ENCODE measurements at places on chromosomes 7 and 10.

DNA sequence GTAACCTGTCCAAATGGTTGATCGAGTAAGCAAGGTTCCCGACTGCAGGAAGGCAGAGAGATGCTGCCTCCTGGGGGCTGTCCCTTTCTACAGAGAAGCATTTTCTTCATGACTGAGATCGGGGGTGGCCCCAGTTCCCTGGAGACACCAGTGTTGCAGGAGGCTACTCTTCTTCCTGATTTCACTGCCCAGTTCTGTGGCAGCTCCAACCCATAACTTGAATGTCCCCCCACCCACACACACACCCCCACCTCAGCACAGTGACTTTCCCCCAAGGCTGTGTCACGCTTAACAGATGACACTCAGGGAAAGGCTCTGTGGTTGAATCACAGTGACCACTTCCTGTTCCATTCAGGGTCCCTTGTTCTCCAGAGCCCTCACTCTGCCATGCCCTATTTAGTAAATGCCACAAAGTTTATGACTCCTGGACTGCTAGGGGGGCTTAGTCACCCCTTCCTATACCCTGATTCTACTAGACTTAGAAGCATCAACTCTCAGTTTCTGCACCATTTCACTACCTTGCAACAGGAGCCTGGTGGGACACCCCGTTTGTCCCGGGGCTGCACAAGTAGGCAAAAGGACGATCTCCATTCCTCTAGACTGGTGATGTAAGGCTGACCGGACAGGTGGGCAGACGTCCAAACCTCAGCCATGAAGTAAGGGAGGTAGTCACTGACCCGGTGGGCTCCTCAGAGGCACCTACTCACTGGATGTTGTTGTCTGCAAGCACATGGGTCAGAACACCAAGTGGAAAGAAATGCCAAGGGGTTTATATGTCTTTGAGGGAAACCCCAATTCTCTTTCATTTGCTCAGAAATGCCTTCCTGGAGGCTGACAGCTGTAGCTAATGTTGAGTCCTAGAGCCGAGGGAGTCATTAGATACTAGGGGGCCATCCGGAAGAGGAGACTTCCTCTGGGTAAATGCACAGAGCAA is 31.3 kb upstream of the SMC3 start:
- DNase-seq, result no peak

GRCh38 chr10:80896959-80897358 is 359.3 kb downstream of the SH2D4B start:
- no peak for DNase-seq

DNA sequence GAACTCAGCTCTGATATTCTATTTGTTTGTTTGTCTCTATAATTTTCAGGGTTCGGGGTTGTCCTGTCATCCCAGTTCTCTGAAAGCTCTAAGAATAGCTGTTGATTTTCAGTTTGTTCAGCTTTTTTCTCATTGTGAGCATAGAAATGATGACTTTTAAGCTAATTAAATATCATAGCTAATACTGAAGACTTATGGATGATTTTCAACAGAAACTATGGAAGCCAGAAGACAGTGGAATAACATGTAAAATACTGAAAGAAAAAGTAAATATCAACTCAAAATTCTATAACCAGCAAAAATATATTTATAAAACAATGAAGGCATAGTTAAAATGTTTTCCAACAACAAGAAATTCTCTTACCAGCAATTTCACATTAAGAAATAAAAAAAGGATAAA is 96.4 kb upstream of the ETV1 start:
- no peak for DNase-seq

DNA sequence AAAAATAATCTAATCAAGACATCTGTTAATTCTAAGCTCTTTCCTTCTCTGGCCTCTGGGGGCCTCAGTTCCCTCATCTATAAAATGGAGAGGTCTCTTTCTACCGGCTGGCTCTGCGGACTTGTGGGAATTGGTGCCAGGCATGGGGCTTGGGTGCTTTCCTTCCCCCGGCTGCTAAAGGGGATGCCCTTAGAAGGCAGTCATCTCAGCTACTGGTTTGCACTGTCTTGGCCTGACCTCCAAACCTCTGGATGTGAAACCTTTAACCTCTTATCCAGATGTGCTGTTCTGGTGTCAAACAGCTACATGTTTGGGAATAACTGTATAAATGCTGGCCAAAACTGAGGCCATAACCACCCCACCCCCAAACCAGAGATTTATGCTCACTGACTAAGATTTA is 320.0 kb downstream of the RPS24 start:
- no peak for DNase-seq

GRCh38 chr7:149046416-149046815 is 18.1 kb upstream of the PDIA4 start:
- DNase-seq, result no peak

GRCh38 chr7:7221599-7222038 is 39.3 kb downstream of the C1GALT1 start:
- DNase-seq, result no peak

DNA sequence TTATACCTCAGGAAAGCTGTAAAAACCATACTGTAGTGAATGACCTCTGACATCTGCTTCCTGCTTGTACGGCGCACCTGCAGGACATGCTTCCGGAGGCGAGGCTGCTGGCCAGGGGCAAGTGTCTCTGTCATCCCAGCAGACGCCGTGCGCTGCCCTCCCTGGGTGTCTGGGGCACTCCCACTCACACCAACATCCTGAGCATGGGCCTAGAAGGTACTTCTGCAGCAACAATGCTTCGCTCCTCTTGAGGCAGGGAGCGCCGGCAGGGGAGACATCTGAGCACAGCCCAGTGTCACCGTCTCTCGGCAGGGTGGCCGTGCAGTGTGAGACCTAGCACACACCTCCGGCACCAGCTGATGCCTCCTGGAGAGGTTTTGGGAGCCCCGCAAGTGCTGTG is 269.2 kb downstream of the MAD1L1 start:
- no peak for DNase-seq

DNA sequence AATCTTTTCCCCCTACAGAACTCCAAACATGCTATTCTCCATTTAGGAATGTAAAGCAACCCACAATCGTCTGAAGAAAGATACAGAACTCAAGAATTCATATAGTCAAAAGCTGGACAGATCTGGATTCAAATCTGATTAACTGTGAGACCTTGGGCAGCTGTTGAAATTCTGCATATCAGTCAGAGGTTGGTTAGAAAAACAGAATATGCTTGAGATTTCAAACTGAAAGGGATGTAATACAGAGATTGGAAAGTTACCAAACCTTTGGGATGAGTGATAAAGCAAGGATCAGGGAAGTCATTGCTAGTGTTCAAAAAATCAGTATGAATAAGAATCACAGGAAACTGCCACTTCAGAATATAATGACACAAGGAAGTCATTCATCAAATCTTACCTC is 406.6 kb downstream of the HTR7 start:
- DNase-seq, result no peak

DNA sequence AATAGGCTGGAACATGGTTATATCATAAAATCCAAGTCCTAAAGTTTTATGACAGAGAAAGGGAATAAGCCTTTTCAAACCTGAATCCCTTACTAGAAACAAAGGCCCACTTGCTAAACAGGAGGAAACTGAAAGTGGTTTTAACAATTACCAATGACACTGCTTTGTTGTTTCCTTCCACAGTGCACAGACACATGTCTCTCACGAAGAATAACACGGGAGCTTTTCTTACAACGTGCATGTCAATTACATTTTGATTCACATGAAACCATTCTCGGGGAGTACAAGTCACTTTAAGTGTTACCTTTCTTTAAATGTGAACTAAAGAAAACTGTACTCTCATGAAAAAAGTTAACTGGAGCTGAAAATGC is 1.4 kb downstream of the MRPS33 start:
- DNase-seq, result no peak

DNA sequence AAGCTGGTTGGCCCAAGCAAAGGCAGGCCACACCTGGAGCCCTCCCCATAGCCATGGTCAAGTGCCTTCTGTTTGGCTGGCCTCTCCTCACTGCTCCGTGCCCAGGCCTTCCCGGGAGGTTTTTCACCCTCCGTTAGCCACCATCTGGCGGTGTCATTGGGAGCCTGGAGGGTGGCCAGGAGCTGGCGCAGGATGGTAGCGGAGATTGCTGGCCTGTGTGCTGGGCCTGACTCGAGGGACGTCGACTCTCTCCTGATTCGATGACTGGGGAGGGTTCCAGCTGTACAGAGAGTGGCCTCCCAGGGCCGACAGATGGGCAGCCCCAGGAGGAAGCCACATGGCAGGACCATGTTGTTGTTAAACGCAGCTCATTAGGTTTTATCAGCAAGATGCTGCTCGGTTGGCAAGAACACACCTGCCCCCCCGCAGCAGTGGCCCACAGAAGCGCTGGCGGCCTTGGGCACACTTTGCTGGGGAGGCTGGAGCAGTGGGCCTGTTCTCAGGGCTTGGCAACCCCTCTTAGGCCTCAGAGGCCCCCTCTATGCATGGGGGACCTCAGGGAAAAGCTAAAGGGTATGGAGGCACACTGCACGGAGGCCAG is 64.0 kb upstream of the CACUL1 start:
- no peak for DNase-seq

DNA sequence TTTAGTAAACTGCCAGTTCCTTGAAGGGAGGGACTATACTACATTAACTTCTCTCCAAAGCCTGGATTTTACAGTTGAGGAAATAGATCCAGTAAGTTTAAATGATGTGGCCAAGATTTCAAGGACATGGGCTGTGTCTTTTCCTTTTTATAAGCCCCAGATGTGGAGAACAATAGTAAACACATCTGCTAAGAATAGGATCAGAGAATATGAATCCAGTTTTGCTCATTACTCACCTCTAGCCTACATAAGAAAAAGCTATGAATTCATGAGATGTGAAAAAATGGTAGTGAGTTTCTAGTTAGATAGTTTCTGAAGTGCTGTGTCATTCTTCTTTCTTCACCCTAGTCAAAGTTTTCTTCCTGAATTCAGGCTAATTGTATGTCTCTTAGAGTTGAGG is 38.6 kb downstream of the MAGI2 start:
- DNase-seq, result no peak

DNA sequence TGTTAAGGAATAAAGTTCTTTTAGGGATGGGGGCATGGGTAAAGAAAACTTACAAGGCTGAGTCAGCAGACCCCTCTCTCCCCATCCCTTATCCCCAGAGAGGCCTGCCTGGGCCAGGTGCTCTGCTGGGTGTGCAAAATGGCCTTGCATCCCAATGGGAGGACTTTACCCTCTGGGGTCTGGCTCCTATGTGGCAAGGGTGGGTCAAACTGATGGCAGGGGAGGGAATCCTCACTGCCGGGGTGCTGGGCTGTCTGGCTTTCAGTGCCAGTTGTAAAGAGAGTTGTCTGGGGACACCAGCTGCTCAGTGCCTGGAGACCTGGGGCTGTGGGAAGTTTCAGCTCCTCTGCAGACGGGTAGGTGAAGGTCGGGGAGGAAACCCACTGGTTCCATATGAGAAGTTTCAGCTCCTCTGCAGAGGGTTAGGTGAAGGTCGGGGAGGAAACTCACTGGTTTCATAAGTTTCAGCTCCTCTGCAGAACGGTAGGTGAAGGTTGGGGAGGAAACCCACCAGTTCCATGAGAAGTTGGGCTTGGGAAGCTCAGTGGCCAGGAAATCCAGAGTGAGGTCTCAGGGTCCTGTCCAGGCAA is 127.2 kb upstream of the PODXL start:
- no peak for DNase-seq

- DNase-seq, result no peak
Measured at GRCh38 chr7:40077849-40078248, 56.6 kb downstream of the MPLKIP start.

DNA sequence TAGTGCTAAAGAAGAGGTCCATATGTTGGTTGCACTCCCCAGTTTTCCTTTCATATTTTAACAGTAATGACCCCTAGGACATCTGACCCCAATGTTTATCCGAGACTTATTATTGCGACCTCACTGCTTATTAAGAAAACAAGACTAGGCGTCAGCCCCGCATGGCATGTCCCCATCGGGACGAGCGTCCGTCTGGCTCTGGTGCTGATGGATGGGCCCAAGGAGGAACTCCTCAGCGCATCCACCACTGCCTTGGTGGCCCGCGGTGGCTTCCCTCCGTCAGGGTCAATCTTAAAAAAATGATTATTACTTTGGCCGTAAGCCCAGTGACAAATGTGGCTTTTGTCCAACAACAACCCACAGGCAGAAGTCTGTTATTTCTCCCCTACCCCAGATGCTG is 40.1 kb upstream of the CXCL12 start:
- no peak for DNase-seq

DNA sequence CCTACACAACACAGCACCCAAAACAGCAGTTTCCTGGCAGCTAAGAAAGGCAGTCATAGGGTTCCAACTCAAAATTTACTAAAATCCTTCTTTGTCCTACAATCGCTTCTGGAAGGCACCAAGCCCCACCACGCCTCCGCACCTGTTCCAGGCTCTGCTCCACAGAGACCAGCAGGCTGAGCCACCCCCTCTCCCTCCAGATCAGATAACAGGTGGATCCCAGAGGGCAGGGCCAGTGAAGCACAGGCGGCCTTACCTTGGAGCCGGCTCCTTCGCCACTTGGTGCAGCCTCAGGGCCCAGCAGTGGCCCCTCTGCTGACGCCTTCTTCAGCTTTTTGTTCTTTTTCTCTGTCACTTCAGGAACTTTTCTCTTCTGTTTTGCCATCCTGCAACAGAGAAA is 33.0 kb downstream of the ZFAND2A start:
- DNase-seq, result no peak

DNA sequence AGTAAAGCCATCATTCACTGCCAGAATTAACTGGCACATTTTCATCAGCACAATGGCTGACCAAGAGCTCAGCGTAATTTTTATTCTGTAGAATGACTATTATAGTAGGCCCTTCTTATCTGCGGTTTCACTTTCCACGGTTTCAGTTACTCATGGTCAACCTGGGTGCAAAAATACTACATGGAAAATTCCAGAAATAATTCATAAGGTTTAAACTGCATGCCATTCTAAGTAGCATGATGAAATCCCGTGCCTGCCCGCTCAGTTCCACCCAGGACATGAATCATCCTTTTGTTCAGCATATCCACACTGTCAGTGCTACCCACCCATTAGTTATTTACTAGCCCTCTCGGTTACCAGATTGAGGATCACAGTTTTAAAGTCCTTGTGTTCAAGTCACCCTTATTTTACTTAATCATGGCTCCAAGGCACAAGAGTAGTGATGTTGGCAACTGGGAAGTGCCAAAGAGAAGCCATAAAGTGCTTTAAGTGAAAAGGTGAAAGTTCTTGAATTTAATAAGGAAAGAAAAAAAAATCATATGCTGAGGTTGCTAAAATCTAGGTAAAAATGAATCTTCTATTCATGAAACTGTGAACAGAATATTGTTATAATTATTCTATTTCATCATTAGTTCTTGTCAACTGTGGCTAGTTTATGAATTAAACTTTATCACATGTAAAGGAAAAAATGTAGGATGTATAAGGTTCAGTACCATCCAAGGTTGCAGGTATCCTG is 204.9 kb downstream of the DOCK4 start:
- DNase-seq, result no peak

- DNase-seq, result no peak
Measured at GRCh38 chr7:98879198-98879978, 1.1 kb downstream of the TRRAP start.

GRCh38 chr7:84477786-84478478 is 283.3 kb upstream of the SEMA3A start:
- DNase-seq, result no peak

- DNase-seq, result no peak
Measured at GRCh38 chr10:71575934-71576801, 143.4 kb downstream of the C10orf105 start.

GRCh38 chr7:35777121-35777520 is 23.7 kb upstream of the SEPTIN7 start:
- no peak for DNase-seq

- no peak for DNase-seq
Measured at GRCh38 chr7:137453356-137453755, 109.8 kb upstream of the PTN start.

- no peak for DNase-seq
Measured at GRCh38 chr10:13705526-13706174, 118.9 kb downstream of the PRPF18 start.
